ENCODE measurements at places on chromosomes 12 and 14.

GRCh38 chr12:92124689-92125029, 21.0 kb downstream of the BTG1 start:
- DNase-seq: no peak

DNA sequence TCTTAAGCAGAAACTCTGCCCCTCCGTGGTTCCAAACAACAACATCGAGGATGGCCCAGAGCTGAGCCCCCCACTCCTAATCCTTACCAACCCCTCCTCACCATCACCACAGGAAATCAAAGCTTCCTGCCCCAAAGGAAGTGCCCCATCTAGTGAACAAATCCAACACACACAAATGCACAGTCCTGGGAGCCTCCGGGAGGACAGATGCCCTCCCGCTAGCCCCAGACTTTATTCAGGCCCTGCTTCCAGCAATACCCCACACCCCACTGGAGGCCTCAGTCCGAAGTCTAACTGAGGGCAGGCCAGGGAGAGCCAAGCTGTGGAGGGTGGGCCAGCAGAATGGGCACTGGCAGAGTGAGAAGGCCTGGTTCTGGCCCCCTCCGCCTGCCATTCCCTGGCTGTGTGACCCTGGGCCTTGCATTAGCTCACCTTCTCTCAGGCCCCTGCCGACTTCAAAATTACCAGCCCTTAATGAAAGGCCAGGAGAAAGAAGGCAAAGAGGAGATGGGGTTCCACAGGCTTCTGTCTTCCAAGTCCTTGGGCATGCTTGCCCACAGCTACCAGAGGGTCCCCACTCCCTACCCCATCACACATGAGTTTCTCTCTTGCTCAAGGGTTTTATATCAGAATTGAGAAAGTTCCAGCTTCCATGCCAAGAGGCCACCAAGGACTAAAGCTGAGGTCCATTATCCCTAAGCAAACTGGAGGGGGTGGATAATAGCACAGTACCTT, 2.3 kb downstream of the HDAC7 start:
- DNase-seq: no peak

DNA sequence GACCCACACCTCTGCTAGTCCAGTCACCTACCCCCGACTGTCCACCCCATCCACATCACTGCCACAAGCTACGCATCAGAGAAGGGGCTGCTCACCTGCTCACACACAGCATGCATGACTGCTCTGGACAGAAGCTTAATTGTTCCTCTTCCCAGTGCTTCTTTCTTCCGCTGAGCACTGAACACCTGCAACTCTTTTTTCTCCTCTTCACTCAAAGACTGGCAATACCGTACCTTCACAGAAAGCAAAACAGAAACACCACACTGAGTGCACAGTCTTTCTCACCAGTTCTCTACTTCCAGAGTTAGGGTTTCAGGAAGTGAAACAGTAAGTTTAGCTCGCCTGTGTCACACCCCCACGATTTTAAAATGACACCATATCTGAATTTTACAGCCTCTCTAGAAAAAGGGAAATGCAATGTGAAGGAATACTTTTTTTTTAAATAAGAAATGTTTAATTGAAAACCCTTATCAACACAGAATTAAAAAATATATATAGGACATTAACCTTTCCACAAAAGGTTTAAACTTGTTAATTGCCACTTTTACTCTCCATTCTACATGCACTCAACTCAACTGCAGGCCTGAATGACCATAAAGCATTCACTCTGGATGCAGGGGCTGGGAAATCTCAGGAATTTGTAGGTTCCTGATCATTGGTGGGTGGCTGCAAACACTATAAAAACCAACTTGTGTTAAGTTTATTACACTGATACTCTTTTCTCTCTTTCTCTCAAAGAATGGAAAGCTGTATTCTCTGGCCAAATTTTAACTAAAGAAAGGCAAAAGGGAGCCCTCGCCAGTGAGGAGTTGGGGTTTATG, 120.0 kb downstream of the PRICKLE1 start:
- no peak for DNase-seq

GRCh38 chr12:75591628-75592027, 80.2 kb upstream of the KRR1 start:
- DNase-seq: no peak

Measured in effector CD8-positive, alpha-beta T cell (primary cell).